Fibroblast of pulmonary artery (primary cell): ENCODE measurements at places on chromosomes 11 and 22.

GRCh38 chr11:121892131-121892681 is 223.8 kb downstream of the BLID start:
- peak; percentile 93 for DNase-seq

DNA sequence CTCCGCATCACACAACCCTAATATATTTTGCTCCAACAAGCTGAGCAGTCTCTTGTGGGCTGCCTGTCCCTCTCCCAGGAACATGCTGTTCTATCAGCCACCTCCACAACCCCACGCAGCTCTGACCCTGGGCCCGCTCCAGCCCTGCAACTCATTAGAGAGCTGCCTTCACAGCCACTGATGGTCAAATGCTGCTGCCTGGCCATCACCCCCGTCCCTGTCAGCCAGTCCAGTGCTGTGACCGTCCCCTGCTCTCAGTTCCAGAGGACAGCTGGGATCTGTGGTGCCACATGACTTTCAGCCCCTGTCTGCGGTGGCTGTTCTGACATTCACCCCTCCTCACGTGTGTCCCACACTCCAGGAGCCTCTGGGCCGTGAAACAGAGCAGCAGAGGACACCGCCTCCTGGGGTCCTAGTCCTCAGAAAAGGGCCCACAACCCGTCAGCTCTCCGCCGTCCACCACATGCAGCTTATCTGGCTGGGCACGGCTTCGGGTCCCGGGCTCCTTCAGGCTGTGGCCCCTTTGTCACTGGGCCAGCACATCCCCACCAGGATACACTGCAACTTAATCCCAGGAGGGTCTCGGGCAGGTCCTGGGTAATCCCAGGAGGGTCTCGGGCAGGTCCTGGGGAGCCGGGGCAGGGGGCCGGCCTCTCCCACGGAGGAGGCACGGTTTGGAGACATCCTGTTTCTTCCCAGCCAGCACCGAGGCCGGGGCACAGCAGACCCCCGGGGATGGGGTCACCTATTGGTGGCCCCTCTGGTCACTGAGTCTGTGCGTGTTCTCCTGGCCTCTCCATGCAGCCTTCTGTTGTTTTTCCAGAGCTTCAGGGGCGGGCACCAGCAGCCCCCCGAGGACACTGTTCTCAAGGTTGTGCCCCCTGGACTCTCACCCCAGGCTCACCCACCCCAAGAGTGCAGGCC is 15.1 kb downstream of the CRELD2 start:
- DNase-seq: no peak

- DNase-seq: no peak
Measured at GRCh38 chr22:29642694-29643093, 39.3 kb downstream of the NF2 start.

GRCh38 chr11:1705126-1706052 is 8.4 kb downstream of the KRTAP5-6 start:
- DNase-seq: no peak

GRCh38 chr11:118215262-118215661 is 9.5 kb downstream of the JAML start:
- DNase-seq: no peak

DNA sequence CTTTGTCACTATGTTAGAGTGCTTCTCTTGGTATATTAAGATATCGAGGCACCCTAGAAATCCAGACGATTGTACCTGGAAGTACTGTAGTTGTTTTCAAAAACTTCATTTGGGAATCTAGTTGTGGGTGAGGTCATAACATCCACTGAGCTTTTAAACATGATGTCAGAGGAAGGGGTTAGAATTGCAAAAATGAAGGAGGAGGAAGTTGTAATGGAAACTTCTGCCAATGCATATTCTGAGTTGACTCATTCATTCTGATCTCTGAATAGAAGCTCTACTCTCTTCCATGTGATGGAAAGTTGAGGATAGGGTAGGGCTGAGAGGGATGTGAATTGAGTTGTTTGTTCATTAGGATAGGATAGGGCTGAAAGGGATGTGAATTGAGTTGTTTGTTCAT is 7.7 kb downstream of the CD44 start:
- peak; percentile 46 for DNase-seq

DNA sequence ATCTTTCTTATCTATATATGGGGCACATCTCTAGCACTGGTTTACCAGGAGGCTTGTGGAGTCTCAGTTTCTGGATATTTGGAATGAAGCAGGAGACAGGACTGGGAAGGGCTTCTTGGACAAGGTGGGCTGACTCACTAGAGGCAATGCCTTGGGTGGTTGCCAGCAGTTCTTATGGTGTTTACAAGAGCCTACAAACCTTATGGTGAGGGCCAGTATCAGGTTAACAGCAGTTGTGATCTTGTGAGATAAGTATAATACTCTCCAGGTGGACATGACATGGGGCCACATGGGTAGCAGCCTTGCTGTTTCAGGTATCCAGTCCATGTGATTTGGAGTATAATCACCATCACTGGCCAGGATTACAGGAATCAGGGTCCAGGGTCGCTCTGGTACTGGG is 10.2 kb downstream of the FUT4 start:
- DNase-seq: peak; percentile 53

DNA sequence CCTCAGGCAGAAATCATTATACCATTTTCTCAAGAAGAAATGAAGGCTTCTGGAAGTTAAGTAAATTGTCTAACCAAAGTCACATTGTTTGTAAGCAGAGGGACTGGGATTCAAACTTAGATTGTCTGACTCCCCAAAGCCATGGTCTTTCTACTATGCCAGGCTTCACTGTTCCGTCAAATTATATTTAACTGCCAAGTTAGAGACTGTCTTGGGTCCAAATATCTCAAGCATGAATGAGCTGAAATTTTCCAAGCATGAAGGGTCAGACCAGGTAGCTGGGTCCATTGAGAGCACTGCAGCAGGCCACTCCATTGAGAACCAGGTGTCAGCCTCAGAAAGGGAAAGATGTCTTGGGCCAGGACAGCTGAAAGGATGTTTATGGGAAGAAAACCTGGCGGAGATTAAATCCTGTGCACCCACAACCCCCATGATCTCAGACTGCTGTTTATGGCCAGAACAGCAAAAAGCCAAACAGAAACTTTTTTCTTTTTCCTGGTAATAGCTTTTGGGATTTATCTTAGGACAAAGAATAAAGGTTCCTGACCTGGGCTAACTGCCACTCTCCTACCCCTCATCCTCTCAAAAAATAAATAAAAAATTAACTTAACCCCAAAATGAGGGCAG is 612.3 kb downstream of the INSC start:
- no peak for DNase-seq

DNA sequence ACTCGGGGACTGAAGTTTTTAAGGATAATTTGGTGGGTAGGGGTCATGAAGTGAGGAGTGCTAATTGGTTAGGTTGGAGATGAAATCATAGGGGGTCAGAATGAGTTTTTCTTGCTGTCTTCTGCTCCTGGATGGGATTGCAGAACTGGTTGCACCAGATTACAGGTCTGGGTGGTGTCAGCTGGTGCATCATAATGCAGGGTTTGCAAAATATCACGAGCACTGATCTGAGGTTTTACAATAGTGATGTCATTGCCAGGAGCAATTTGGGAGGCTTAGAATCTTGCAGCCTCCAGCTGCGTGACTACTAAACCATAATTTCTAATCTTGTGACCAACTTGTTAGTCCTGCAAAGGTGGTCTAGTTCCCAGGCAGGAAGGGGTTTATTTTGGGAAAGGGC is 46.4 kb upstream of the CALCB start:
- DNase-seq: no peak

GRCh38 chr11:64202992-64203391 is 3.5 kb upstream of the FERMT3 start:
- no peak for DNase-seq

DNA sequence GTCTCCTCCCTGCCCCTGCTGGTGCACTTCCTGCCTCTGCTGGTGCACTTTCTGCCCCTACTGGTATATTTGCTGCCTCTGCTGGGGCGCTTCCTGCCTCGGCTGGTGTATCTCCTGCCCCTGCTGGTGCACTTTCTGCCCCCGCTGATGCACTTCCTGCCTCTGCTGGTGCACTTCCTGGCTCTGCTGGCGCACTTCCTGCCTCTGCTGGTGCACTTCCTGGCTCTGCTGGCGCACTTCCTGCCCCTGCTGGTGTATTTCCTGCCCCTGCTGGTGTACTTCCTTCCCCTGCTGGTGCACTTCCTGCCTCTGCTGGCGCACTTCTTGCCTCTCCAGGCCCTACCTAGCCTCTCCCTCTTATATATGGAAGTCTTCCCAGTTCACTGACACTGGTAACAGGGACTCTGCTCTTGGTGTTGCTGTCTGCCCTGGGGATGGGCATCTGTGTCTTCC is 10.1 kb downstream of the MTFP1 start:
- DNase-seq: no peak

GRCh38 chr11:118714816-118715215 is 35.4 kb upstream of the TREH start:
- DNase-seq: no peak

- peak; percentile 51 for DNase-seq
Measured at GRCh38 chr22:44723801-44724200, 21.8 kb downstream of the PRR5 start.

DNA sequence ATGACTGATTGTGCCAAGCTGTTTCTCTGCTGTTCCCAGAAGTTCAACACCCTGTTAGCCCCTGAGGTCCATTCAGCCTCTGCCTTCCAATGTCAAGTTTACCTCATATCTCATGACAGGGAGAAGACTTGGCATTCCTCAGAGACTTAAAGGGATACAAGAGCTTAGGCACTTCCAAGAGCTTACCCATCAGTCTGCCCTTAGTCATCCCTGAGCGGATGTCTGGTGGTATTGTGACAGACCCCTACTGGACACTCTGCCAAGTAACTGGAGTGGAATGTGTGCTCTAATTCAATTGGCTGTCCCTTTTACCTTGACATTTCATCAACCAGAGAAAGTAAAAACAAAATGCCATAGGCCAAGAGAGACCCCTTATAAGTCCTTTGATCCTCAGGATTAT is 151.5 kb downstream of the AASDHPPT start:
- peak; percentile 10 for DNase-seq

GRCh38 chr11:108220721-108221336 is 1.6 kb downstream of the NPAT start:
- DNase-seq: peak; percentile 24

DNA sequence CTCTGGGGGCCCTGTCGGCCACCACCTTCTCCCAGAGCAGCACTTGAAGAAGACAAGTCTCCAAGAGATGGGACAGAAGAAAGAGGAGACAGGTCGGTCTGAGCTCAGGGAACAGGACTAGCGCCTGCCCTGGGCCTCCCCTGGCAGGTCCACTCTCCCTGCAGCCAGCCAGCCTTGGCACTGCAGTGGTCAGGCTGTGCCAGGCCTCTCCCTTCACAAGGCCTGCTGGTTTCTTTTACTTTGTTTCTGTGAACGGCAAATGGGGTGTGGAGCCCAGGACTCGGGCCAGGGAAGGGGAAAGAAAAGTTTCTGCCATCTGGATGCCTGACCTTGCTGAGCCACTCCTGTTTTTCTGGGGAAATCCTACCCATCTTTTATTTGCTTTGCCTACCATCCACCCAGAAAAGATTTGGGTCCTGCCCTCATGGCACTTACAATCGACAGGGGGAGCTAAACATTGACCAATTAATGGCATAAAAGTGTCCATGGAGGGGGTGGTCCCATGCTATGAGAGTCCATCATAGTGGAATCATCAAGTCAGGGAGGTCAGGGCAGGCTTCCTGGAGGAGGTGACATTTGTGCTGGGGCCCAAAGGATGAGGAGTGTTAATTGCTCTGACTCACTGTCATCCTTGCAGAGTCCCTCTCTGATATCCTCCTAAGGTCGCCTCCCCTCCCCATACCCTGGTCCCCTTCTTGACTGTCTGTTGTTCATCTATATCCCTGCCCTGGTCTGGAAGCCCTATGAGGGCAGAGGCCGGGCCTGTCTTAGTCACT is 65.2 kb downstream of the NFAM1 start:
- no peak for DNase-seq

GRCh38 chr11:1151366-1152315 is 6.1 kb upstream of the MUC5AC start:
- no peak for DNase-seq

GRCh38 chr11:59776210-59777066 is 21.3 kb downstream of the STX3 start:
- DNase-seq: peak; percentile 65

DNA sequence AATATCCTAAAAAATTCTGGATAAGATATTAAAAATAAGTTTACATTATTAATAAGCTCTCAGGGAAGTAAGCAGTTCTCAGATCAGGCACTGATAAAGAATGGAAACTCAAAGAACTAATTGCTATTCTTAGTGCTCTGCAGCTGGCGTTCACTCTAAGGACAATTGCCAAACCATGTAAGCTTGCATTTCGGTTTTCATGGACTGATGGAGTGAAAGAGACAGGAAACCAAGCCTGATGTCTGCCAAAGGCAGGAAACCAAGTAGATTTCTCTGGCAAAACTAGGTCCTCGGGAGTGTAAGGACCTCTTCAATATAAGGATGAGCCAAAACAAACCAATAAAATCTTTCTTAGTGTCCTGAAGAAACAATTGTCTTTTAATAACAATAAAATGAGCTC is 355.2 kb downstream of the RAB38 start:
- DNase-seq: no peak

GRCh38 chr11:8822469-8822868 is 88.5 kb upstream of the AKIP1 start:
- no peak for DNase-seq

DNA sequence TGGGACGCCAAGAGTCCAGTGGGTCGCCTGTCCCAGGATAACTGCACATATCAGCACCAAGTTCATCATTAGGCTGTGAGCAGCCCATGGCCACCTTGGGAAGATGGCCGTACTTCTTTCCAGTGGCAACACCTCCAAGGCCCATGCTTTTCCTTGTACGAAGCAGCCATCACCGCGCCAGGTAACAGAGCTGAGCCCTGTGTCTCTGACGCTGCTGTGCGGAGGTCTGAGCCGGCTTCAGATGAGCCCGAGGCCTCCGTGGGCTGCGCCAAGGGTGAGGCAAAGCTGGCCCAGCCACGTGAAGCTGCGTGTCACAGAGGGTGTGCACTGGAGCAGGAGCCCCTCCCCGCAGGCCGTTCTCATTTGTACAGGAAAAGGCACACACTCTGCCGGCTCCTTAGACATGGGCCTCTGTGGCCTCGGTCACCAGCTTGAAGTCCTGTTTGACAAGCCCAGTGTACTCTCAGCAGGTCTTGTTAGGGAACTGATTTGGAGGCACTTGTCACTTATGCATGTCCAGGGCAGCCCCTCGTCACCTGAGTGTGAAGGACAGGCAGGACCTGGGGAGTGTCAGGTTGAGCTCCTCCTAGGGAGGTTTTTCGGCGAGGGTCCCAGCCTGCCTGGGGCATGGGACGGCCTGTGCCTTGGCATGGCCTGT is 401.5 kb downstream of the TBC1D22A start:
- DNase-seq: no peak

DNA sequence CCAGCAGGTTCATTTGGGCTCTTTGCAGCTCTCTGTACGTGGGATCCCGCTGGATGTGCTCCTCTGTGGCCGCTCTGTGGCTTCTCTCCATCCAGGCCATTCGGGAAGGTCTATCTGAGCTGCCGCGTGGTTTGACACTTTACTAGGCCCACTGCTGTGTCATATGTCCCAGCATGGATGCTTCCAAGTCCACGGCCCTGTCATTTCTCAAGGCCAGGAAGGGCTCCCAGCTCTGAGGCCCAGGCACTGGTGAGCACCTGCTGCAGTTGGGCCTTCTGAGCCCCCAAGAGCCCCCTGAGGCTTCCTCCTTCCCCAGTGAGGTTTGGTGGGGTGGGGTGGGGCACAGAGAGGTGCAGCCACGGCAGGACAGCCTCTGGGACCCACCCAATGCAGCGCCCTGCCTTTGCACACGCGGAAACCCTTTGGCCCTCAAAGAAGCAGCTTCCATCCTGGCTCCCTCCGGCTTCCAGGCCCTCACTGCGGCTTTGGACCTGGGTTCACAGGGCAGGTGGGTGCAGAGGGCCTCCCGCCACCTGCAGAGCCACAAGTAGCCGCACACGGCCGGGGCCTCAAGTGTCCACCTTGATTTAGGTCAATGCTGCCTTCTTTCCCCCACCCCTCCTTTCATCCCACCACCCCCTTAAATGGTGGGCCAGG is 44.5 kb upstream of the FGF3 start:
- no peak for DNase-seq
